ENCODE measurements at places on chromosomes 2 and 18.

DNA sequence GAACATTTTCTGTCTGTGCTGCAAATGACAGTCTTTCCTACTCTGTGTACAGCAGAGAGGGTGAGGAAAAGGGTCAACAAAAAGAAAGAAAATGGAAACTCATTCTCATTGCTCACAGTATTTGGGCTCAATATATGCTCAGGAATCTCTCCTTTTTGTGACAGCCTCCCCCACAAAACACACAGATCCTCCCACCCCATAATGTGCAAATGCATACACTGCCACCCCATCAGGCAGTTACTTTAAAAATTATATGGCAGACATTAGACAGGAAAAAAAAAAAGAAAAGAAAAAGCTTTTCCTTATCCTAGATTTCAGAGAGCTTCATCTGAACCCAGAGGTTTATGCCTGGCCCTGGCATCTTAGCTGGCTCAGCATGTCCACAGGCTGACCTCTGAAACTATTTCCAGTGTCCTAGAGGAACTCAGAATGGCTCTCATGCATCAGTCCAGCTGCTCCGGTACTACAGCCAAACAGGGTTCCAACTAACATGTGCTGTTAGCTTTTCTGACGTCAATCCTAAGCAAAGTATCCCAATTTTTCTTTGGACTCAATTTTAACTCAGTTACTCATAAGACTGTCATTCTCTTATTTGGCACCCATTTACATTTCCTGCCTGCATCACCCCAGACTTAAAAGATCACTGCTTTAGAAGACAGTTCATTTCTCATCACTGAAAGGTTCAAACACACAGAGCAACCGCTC is 105.9 kb downstream of the RBMS1 start:
- DNase-seq: no peak

GRCh38 chr18:39134255-39134654 is 1568.7 kb upstream of the CELF4 start:
- DNase-seq: no peak

DNA sequence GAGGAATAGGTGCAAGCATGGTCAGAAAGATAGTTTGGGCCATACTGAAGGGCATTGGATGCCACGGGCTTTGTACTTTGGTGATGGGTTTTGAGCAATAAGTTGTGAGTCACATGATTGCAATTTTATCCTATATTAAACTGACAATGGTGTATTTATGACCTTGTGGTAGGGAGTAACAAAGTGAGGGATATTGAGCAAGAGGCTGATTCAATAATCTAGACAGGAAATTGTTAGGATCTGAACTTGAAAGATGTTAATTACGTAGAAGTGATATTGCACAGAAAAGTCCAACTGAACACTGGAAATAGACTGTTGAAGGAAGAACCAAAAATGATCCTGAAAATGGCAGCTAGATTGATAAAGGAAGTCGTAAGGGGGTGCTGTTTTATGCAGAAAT is 46.6 kb upstream of the TCF4 start:
- no peak for DNase-seq

GRCh38 chr18:70195852-70196434 is 9.5 kb downstream of the RTTN start:
- peak; percentile 9 for DNase-seq

GRCh38 chr2:221559991-221560390 is 12.1 kb downstream of the EPHA4 start:
- DNase-seq: no peak

DNA sequence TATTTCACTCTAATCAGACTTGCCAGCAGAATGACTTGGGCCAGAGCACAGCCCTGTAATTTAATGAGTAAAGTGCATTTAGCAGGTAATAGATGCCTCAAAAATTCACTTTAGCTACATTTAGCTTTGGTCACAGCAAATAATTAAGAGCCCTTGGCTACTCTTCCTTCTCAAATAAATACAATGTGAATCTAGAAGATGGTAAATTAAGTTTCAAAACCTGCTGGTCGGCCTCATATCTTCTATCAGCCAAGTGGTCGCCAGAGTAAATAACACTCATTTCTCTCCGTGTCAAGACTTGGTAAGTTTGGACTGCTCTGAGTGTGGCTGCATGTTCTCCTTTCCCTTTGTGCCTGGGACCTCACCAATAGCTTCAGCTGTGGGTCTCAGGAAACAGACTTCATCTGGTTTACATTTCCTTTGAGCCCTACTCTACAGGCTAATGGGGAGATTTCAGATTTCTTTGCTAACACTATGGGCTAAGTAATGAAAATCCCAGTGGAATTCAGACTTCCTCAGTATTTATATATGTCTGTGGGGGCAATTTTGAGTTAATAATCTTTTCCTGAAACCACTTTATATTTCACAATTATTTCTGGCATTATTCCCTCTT is 375.8 kb downstream of the RBM43 start:
- DNase-seq: no peak

- DNase-seq: peak; percentile 4
Observed at GRCh38 chr2:225889452-225889851, 489.9 kb downstream of the NYAP2 start.

- DNase-seq: no peak
Observed at GRCh38 chr2:8544171-8544785, 137.6 kb upstream of the ID2 start.

DNA sequence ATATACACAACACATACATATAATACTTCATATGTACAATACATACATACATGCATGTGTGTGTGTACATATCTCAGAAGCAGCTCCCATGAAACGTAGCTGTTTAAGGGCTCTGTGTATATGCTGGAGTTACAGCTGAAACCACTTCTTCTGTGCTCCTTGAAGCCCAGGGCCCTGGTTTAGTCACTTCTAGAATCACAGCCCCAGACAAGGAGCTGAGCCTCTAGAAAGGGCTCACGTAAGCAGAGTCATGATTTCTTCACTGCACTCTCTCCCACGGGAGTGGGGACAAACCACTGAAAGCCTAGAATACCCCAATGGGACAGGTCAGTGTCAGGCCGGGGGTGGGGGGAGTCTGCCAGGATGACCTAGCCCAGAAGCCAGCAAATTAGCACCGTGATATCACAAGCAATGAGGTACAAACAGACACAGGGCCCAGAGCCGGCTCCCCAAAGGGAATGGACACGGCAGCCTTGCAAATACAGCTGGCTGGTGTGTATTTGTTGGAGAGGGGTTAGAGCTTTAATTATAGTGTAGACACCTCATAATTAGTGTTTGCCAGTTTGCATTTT is 90.3 kb downstream of the C1QL2 start:
- no peak for DNase-seq

DNA sequence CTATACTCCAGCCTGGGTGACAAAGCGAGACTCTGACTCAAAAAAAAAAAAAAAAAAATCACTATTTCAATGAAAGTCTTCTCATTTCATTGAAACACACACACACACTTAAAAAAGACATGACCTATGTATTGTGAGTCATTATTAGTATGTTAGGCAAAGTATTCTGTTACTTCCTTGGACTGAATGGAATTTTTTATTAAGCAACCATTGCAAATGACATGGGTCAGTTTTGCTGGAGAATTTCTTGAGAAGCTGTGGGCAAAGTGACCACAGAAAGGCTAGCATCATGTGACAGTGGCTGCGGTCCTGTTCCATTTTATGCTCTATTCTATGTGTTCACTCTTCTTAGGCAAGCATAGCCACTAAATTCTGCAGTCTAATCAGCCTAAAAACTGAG is 695.7 kb downstream of the TDRD15 start:
- no peak for DNase-seq

GRCh38 chr2:113974727-113975126 is 84.8 kb downstream of the ACTR3 start:
- DNase-seq: no peak

DNA sequence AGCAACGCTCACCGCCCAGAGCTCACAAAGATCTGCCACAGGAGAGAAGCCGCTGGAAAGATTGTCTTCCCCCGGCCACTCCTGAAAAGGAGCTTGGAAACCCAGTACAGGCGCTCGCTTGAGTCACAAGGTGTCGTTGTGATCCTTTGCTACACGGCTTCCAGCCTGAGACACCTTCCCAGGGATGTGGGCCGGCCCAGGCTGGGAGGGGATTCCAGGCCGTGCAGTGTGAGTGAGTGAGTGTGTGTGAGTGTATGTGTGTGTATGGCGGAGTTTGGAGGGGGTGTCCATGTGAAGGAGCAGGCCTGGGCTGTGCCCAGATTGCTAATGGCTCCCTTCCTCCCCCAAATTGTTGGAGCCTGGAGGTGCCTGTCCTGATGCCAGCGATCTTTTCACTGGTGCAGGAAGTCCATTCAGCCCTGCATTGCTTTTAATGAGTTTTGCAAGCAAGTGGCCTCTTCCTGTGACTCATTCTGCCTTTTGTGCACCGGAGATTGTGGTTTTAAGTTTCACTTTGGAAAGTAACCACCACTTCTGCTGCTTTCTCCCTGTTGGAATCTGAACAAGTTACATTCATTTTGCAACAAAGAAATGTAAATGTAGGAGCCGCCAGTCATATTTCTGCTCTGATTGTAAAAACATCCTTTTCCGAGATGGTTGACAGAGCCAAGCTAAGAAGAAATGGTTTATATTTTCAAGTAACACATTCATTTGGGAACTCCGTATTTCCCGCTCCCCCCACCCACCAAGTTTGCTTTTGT is 83.7 kb downstream of the LPIN1 start:
- peak; percentile 73 for DNase-seq

DNA sequence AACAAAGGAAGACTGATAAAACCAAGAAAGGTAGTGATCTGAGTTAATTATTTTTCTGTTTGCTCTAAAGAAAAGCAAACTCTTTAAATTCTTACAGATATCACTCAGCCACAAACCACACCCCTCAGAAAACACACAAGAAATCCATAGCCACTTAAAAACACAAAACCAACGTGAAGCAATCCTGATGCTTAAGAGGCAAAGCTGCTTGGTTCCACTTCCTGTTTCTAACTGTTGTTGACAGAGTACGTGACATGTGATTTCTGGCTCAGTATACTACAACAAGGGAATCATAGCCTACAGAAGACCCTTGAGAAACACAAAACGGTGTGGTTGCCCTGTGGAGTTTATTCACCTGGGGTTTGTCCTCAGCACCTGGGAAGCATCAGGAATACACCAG is 240.9 kb upstream of the APCDD1 start:
- no peak for DNase-seq

GRCh38 chr2:6181525-6181924 is 489.3 kb downstream of the SOX11 start:
- DNase-seq: no peak

All from central memory CD4-positive, alpha-beta T cell (primary cell).